ENCODE measurements at places on chromosomes 16 and 17. TPM values are rescaled to one million over a fixed set of nuclear protein-coding genes. Genes with fewer than 3 reads are reported as not detected.

CTRL gene
- 4.7 TPM for total RNA-seq

CRHR1 gene
- total RNA-seq = 16.6 TPM

SPNS1 gene
- total RNA-seq = 19.4 TPM

KRT9 gene
- total RNA-seq = not detected

TLCD2 gene
- 0.31 TPM for total RNA-seq

KRTAP3-1 gene
- not detected for total RNA-seq

RFNG gene
- 27.2 TPM for total RNA-seq

PDPK1 gene
- 34.1 TPM for total RNA-seq

IRF8 gene
- 3.1 TPM for total RNA-seq

CCL11 gene
- not detected for total RNA-seq

MYO15B gene
- 59.5 TPM for total RNA-seq

KRT12 gene
- not detected for total RNA-seq

NPIPB8 gene
- total RNA-seq = not detected

LDHD gene
- 1.6 TPM for total RNA-seq

KRTAP2-3 gene
- not detected for total RNA-seq

MMP28 gene
- 9.7 TPM for total RNA-seq

PRAC1 gene
- total RNA-seq = not detected

LGALS9 gene
- 2.8 TPM for total RNA-seq

OR4D1 gene
- not detected for total RNA-seq

CD79B gene
- 0.63 TPM for total RNA-seq

TAT gene
- not detected for total RNA-seq

CLEC18A gene
- total RNA-seq = 3.1 TPM

DNAJC7 gene
- 92.3 TPM for total RNA-seq

GPR142 gene
- not detected for total RNA-seq

OMG gene
- 8.5 TPM for total RNA-seq

GJD3 gene
- not detected for total RNA-seq

CHRNE gene
- 0.94 TPM for total RNA-seq

ATP2A1 gene
- total RNA-seq = 0.63 TPM

CLEC3A gene
- not detected for total RNA-seq
